ENCODE measurements at places on chromosomes 16 and 17.

- DNase-seq, result no peak
These were observed 158.4 kb upstream of the IRX3 start for GRCh38 chr16:54444851-54445458.

GRCh38 chr17:5035315-5035714 is at the start of gene SLC52A1:
Gene SLC52A1, minus strand, starts transcription at chr17:5035426. Its CDS starts 820 bp downstream, at chr17:5034606.
- no peak for DNase-seq

DNA sequence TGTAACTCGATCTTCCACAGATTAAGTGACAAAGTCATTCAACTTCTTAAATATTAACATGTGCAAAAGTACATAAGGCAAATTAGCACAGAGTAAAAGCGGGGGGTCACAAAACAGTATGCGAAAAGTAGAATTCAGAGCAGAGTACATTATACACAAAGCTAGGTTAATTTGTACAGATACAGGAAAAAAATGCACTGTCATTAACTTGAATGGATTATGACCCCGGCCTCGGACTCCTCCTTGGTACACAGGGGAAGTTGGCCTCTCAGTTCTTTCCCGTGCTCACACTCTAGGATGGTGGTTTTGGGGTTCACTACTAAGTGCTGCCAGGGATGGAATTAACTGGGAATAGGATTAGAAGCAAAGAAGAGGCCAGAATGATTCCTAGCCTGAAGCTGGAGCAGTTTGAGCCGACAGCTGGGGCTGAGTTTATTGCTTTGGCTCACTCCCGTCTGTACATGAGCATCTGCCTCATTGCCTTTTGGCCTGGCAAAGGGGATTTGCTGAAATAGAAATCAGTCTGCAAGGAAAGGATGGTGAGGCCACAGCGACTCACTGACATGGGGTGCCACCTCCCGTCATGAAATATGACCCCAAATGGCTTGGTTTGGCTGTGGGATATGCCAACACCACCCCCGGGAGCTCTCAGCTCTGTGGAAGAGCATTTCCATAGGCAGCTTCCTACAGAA is 23.6 kb downstream of the NTN1 start:
- no peak for DNase-seq

DNA sequence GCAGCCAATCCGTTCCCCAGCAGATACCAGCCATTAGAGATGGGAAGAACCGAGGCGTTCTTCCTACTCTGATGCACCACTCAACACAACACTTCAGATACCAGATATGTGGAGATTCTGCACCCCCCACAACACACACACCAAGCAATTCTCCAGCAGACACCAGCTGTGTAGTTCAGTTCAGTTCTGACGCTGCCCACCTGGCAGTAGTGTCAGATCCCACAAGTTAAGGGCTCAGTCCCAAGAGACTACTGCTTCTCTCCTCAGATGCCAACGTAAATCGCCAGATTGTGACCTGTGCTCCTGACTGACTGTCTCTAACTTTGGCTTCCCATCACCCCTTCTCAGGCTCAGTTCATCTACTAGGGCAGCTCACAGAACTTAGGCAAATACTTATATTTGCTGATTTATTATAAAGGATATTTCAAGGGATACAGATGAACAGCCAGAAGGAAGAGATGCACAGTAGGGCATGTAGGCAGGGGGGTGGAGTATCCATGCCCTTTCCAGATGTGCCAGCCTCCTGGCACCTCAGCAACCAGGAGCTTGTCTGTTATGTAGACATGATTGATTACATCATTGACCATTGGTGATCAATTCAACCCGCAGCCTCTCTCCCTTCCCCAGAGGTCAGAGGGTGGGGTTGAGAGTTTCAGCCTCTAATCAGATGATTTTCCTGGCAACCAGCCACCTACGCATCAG is 110.6 kb downstream of the PRKCA start:
- DNase-seq, result no peak

DNA sequence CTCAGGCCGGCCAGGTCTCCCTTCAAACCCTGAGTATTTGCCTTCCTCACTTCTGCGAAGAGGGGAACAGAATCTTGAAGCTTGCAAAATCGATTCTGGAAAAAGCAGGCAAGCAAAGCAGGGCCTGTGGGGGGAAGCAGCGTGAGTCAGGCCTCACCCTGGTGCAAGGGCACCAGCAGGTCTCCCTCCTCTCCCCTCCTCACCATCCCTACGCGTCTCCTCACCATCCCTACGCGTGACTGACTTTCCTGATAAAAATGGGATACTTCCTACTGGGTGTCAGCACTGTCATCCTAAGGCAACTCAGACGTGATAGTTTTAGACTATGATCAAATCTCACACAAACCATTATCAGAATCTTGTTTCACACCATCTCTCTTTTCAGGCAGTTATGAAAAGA is 12.1 kb downstream of the CMTM3 start:
- DNase-seq, result no peak

DNA sequence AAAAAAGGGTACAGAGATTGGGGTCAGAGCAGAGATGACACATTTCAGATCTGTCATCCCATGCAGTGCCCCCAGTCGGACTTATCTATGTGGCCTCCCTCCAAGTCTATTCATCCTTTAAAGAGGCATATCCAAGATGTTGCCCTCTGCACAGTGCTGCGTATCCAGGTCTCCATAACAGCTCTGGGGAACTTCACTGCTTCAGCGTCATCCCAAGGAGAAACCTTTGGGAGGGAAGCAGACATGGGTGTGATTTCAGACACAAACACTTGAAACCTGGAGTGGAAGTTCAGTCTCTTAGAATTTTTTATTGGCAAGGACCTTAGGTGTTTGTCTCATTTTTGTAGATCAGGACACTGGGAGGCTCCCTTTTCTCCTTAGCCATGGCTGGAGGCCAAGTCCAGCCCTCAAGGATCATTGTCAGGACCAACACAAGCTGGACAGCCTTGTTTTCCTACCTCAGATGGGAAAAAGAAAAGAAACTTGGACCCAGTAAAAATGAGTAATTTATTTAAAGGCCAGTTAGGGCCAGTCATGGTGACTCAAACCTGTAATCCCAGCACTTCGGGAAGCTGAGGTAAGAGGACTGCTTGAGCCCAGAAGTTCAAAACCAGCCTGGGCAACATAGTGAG is 23.9 kb upstream of the NLK start:
- no peak for DNase-seq

DNA sequence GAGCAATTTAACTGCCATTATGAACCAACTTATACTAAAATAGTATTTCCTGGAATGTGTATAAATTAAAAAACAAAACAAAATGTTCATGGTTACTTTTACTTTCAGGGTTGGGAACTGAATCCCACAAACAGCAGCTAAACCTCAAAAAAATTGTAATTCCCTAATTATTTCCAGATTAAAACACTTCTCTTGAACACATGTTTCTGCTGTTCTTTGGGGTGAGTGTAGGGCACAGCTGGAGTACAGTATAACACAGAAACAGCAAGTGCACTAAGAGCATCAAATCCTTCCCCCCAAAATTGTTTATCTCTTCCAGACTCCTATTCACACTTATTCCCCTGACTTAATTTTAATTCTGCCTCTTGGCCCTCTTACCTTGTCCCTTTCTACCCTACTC is 56.4 kb downstream of the KANSL1 start:
- DNase-seq, result no peak

GRCh38 chr16:11160676-11161115 is 95.3 kb downstream of the SOCS1 start:
- no peak for DNase-seq

DNA sequence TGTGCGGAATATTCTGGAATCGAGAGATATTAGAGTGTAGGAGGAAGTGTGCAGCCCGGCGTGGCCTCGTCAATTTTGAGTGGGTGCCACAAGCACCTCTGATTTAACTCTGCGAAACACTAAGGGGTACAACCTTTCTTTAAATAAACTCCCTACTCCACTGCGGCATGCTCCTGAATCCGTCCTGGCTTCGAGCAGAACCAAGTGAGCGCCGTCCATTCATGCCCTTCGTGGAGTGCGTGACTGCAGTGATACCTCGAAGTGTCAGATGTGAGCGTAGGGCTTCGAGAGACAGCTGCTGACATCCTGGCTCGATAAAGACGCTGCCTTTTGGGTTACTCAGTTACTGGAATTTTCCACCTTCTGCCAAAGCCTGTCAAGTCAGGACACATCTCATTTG is 128.8 kb downstream of the FOXL1 start:
- DNase-seq, result no peak

GRCh38 chr16:84804326-84804725 is 15.5 kb upstream of the CRISPLD2 start:
- DNase-seq, result no peak

DNA sequence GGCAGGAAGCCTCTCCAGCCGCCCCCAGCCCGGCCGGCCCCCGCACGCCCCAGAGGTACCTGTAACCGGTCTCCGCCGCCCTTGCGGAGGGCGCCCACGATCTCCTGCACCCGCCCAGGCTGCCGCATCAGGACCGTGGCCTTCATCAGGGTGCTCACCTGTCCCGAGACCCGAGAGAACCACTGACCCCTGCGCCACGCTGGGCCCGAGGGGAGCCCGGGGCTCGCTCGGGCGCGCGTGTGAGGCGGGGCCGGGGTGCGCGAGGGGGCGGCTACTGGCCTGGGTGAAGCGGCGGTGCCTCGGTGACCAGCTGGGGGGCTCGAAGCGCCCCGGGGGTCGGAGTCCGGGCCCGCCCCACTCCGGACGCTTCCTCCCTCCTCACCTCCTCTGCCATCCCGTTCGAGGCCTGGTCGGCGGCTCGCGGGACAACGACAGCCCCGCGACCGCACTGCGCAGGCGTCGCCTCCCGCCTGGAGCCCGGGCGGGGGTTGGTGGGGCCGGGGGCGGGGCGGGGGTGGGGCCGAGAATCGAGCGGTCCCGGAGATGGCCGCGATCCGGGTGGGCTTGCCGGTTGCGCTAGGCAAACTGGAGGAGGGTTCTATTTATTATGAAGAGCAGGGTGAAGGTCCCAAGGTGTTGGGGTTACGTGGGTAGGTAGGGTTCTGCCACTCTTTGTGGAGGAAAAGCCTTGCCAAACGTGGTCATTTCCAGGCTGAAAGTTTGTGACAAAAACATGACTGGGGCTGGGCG is at the start of gene NT5C3B:
NT5C3B (minus strand) TSS at position 433 of the 750 bp plus-strand sequence; CDS start at position 394, 39 bp downstream.
- DNase-seq, result peak; percentile 60

DNA sequence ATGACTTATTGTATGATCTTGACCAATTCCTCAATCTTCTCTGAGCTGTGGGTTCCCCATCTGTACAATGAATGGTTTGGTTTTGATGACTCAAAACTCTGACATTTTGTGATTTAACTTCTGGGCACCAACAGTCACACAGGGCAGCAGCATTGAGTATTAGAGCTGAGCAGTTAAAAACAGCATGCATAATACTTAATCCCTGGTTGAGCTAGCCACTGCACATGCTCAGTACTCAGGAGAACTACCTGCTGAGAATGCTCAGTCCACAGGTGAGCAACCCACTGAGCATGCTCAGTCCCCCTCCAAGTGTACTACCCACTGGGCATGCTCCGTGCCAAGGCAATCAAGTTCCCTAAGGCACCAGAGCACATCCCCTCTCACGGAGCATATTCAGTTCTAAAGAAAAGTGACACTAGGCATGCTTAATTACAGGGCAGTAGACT is 68.7 kb downstream of the AIPL1 start:
- DNase-seq, result no peak

GRCh38 chr17:77841742-77842527 is 116.6 kb upstream of the TNRC6C start:
- no peak for DNase-seq

- DNase-seq, result peak; percentile 42
These were observed 424 bp downstream of the C17orf100 start for GRCh38 chr17:6651919-6652452.

DNA sequence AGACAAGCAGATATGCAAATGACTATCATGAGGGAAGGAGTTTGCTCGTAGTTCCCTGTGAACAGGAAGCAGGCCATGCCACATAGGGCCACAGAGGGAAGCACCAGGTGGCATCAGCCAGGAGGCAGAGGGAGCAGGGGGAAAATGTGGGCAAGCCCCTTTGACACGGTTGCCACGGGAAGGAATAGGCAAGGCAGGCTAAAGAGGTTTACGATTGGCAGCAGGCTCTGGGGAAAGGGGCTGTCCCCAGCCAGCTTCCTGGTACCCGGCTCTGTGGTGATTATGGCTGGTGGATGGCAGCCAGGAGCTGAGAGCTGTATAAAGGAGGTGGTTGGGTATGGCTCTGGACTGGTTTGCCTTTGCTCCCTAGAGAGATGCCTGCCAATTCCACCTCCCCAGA is 848 bp downstream of the CES3 start:
- no peak for DNase-seq

- DNase-seq, result no peak
These were observed 58.3 kb downstream of the SPACA3 start for GRCh38 chr17:33049781-33050414.

- DNase-seq, result no peak
These were observed 494.9 kb upstream of the RBFOX1 start for GRCh38 chr16:6837722-6838121.

DNA sequence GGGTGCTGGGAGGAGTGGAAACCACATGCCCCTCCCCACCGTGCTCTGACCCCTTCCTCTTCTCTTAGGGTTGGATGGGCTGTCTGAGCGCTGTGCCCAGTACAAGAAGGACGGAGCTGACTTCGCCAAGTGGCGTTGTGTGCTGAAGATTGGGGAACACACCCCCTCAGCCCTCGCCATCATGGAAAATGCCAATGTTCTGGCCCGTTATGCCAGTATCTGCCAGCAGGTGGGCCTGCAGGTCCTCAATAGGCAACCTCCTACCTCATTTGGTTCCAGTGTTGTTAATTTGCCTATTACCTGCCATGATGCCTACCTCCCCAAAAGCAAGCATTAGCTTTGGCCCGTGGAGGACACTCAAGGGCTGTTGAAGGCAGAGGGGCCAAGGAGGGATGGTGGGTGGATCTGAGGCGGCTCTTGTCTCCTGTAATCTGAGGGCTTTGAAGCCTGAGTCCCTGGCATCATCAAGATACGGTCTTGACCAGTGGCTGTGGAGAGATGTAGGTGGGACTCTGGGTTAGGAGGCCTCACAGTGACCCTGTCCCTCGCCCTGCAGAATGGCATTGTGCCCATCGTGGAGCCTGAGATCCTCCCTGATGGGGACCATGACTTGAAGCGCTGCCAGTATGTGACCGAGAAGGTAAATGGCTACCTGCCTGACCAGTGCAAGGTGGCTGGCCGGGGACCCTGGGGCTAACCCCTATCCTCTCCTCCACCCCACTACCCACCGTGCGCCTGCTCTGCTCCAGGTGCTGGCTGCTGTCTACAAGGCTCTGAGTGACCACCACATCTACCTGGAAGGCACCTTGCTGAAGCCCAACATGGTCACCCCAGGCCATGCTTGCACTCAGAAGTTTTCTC is 3.4 kb downstream of the ALDOA start:
- peak; percentile 68 for DNase-seq

GRCh38 chr17:930258-930657 is 49.3 kb downstream of the NXN start:
- DNase-seq, result no peak

DNA sequence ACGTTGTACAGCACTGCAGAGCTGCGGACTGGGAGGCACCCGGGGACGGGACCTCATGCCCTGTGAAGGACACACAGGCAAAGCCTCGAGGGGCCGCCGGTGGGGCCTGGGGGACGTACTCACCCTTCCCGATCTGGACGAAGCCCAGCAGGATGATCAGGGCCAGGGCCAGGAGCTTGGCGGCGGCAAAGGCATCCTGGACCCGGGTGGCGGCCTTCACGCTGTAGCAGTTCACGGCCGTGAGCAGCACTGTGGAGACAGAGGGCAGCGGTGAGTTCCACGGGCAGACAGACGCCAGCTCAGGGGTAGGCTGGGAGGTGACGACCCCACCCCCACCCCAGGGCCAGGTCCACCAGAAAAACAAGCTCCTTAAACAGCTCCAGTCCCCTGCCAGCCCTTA is 17.7 kb downstream of the SLC7A5 start:
- no peak for DNase-seq

GRCh38 chr16:82497139-82497538 is 129.6 kb upstream of the CDH13 start:
- DNase-seq, result no peak

Measured in naive thymus-derived CD4-positive, alpha-beta T cell (primary cell).